GF-D8 (cell line): ENCODE measurements at places on chromosomes 3 and 15.

DNA sequence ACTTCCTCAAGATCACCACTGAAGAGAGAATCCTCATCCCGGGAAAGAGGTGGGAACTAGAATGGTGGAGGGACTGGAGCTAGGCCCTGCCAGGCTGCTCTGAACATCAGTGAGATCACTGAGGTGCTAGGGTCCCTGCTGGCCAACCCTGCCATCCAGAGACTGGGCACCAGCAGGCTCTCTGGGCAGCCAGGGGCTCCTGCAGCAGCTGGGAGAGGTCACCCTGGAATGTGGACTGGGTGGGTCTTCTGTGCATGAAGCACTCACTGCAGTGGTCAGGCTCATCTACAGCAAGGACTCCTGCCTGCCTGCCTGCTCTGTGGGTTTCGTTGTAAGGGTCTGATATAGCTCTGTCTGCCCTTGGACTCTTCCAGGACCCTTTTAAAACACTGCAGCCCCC, 24.9 kb downstream of the ALS2CL start:
- DNase-seq: no peak

- no peak for DNase-seq
Measured at GRCh38 chr3:193836918-193837317, 243.9 kb downstream of the OPA1 start.

DNA sequence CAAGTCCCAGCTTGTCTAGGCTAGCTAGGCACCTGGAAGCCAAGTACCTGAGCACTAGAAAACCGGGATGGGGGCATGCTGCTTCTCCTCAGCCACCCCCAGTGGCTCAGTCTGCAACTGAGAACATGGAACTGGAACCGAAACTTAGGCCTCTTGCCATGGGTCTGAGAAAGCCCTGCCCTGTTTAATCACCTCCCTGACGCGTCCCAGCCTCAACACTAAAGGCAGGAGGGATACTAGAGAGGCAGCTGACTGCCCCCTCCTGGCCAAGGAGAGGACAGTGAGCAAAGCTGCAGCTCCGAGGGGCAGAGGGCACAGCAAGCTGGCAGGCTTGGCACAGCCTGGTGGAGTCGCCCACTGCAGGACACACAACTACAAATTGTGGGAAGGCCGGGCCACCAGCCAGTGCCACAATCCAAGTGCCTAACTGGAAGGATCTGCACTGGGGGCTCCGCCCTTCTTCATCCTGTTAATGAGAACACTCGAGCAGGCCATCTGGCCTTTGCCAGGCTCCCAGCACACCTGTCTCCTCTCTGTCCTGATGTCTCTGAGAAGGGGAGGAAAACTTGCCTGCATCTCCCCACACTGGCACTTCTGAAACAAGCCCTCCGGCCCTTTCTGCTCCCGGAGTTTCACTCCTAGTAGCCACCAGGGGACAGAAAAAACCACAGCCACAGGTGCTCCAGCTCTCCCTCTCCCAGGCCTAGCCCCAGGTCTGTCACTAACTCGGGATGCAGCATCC, 53.7 kb downstream of the BDH1 start:
- peak; percentile 9 for DNase-seq

- DNase-seq: no peak
Measured at GRCh38 chr15:63587527-63587926, 9.7 kb upstream of the FBXL22 start.

DNA sequence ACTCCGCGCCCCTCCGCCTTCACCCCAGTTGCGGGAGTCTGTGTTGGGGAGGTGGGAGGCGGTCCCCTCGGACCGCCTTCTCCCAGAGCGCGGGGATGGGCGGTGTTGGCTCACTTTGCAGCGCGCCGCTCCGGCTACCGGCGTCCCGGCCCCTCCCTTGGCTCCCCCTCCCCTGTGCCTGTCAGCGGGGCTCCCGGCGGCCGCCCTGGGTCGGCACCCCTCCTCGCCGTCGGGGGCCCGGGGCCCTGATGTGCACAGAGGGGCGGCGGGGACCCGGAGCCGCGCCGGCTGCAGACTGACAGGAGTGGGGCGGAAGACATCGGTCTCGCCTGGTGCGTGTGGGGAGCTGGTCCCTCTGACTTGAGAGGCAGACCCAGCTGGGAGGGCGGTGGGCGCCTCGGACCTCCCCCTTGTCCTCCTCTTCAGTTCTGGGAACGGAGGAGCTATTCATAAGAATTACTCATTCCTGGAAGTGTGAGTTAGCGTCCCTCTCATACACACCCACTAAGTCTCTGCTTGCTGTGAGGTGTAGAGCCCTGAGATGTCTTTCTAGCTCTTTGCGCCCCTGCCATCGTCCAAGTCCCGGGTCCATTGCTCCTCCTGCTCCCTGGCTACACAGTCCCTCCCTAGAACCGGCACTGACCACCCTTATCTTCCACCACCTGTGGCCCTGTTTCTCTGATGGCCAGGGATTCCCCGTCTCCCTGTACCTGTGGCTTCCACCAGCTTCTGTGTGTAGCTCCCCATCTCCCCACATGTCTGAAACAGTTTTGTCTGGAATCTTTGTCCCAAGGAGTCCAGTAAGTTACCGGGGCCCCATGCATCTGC, 42.3 kb upstream of the ROPN1 start:
- no peak for DNase-seq
